ENCODE measurements at places on chromosomes 2 and 18.
A peak's percentile ranks its signal among the peaks of the same experiment; 100 is the strongest.

DNA sequence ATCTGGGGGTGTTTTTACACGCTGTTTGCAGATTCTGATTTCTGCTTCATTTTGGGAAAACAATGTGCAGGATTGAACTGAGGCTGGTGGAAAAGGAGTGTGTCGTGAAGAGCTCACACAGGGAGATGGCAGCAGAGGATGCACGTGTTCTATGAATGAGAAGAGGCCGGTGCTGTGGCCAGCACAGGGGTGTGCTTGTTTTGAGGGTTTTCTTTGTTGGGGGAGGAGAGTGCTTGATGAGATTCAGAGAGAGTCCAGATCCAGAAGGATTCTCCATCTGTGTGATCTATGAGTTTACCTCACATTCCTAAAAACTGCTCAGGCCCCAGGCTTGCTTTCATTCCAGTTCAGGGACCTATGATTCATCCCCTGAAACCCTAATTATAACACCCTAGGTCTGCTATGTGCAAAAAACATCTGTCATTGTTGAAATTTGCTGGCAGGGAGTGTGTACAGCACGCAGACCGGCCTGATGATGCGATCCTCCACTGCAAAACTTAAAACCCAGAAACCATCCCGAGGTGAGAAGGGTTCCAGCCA, 12.1 kb downstream of the TGFA start:
- no peak for DNase-seq

DNA sequence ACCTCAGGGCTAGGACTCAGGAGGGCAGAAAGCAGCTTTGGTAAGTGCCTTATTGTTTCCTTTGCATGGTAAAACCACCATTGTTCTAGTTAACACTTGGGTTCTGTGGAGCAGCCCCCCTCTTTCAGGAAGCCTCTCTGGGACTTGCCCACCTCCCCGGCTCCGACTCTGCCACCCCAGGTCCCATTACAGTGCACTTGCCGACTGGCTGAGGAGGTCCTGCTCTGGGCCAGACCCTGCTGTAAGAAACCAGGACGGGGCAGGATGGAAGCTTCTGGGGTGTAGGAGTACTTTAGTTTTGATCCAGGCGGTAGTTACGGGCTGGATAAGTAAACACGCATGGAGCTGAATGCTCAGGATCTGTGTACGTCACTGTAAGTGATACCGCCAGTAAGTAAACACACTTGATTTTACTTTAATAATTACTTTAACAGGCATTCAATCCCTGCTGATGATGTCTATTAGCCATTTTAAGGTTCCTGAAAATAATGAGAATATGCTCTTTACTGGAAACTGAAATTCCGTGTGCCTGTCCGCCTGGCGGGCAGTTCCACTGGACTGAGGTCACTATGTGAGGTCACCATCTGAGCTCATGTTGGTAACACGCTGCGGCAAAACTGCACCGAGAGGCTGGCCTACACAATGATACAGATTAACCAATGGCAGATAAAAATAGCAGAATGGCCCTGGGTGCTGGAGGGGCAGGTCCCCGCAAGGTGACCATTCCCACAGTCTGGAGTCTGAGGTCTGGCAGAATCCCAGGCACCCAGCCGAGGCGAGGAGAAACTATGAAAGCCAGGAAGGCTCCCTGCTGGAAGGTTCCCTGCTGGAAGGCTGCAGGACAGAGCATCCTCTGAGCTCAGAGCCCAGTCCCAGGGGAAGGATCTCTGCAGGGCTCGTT, 25.2 kb downstream of the HS1BP3 start:
- no peak for DNase-seq

GRCh38 chr2:64015391-64015790, 3.8 kb downstream of the VPS54 start:
- no peak for DNase-seq

DNA sequence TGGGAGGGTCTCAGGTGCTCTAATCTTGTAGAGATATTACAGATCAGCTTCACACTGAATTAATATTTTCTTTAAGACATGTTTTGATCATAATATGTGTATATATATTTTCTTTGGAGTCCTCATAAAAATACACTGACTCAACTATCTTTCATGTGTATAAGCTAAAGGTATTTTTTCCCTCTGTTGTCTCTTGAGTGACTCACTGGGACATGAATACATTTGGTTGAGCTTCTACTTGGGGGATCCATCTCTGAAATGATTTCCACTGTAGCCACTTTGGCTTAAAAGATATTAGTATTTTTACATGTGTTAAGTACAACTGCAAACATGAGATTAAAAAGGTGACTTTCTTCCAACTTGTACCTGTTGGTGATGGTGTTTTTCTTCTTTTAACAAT, 140.8 kb downstream of the TTN start:
- DNase-seq = no peak

GRCh38 chr2:177106212-177106611, 106.4 kb upstream of the HNRNPA3 start:
- DNase-seq = no peak

GRCh38 chr18:69898241-69898861, 49.3 kb downstream of the CD226 start:
- DNase-seq = no peak

DNA sequence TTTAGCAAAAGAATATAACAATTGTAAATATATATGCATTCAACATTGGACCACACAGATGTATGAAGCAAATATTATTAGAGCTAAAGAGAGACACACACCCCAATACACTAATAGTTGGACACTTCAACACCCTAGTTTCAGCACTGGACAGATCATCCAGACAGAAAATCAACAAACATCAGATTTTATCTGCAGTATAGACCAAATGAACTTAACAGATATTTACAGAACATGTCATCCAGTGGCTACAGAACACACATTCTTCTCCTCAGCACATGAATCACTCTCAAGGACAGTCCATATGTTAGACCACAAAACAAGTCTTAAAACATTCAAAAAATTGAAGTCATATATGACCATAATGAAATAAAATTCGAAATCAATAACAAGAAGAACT, 22.1 kb upstream of the EVA1A start:
- DNase-seq = no peak

DNA sequence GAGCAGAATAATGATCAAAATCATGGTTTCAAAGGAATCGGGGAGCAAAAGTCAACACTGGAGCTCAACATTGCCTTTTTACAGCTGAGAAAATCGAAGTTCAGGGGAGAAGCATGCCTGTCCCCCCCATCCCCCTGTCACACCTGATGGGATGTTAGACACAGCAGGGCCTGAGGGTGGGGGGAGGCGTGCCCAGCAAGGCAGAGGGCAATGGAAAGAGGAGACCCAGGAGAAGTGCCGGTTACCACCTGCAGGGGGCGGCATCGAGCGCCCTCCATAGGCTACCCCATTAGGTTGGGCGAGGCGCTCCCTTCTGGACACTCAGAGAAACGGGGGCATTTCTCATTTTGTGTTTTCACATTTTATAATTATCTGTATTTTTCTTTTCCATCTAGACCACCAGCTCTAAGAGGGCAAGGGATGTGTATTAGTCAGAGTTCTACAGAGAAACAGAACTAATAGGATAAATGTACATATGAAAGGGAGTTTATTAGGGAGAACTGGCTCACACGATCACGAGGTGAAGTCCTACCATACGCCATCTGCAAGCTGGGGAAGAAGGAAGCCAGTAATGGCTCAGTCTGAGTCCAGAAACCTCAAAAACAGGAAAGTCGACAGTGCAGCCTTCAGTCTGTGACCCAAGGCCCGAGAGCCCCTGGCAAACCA, 271.3 kb downstream of the LRATD1 start:
- peak; percentile 63 for DNase-seq

- DNase-seq = no peak
Measured at GRCh38 chr2:71785516-71785981, 332.2 kb downstream of the DYSF start.

GRCh38 chr2:217163987-217164386, 304.1 kb upstream of the TNP1 start:
- DNase-seq = no peak

DNA sequence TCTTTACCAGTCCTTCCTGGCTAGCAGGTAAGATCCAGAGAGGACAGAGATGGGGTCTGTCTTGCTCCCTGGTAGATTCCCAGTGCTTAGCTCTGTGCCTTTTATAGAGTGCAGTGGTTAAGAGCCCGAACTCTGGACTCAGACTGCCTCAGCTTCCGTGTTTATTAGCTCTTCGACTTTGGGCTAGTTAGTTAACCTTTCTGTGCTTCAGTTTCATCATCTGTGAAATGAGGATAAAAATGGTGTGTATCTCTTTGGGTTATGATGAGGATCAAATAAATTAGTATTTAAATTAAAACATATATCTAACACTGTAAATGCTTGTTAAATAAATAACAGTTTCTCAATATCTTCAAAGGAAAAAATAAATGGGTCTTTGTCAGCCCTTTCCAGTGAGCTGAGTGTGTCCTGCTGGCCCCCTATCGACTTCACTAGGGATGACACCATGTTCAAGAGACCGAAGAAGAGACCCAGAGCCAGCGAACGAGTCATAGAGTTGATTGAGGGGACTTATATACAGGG, 38.2 kb downstream of the CERS6 start:
- DNase-seq = no peak

DNA sequence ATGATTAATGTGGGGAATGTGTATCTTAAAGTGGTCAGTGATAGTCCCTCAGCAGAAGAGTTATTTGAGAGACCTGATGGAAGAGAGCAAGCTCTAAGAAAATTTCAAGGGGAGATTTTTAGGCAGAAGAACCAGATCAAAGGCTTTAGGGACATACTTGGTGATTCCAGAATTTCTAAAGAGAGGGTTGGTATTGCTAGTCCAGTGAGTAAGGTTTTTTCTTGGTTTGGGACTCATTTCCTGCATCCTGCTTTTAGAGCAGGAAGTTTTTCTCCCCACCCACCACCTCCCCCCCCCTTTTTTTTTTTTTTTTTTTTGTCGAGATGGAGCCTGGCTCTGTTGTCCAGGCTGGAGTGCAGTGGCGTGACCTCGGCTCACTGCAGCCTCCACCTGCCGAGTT, 42.7 kb upstream of the DYSF start:
- no peak for DNase-seq

DNA sequence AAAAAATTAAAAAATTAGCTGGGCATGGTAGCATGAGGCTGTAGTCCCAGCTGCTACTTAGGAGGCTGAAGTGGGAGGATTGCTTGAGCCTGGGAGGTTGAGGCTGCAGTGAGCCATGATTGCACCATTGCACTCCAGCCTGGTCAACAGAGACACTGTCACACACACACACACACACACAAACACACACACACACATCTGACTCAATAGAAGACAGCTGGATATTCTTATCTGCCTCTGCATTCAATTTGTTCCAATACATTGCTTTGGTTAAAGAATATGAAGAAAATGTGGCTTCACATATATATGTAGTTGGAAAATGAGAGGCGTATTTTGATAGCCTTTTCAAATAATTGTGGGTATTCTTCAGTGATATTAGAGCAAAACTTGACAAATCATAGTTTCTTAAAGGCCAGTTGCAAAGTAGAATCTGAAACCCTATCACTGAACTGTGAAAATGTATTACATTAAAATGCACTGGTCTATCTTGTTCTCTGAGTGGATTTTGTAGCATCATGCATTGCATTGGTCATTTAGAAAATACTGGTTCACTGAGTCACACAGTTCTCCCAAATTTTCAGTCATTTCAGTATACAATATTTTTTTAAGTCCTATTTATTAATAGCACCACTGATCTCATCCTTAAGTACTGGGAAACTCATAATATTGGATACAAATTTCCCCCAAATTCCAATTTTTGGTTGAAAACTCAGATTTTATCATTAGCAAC, 140.9 kb downstream of the MCFD2 start:
- no peak for DNase-seq

- DNase-seq = no peak
Measured at GRCh38 chr18:72869226-72870185, 1.7 kb upstream of the NETO1 start.

DNA sequence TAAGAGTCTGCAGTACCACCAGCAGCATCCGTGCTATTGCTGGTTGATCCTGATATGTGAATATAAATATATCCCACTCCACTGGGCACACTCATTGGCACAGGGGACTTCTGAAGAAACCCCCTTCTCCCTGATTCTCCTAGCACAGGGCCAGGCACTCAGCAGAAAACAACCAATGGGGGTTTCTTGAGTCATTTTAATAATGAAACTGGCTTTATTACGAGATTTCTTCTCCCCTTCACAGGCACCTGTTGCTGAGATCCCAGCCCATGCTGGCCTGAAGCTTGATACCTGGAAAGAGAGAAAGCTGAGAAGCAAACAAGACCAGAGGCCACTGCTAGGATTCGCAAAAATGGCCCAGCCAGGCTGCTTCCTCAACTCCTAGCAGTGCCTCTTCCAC, 17.9 kb upstream of the CYRIA start:
- no peak for DNase-seq

- DNase-seq = no peak
Measured at GRCh38 chr2:119230219-119231185, 6.9 kb downstream of the STEAP3 start.

DNA sequence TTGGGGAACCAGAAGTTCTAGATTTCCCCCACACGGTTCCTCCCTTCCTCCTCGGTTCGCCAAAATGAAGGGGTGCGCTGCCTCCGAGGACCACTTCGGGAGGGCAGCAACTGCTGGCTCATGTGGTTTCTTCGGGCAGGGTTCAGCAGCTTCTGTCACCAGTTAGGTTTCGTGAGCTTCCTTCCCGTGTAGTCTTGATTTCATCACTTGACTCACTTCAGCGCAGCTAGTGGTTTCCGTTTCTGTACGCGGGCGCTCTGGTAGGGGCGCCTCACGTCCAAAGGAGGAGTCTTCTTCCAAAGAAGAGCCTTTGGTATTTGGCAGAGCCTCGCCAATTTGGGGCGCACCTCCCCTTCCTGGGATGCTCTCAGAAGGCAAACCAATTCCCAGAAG, 485 bp upstream of the GALNT3 start:
- DNase-seq = peak; percentile 35
